ENCODE measurements at places on chromosomes 4 and X.

DNA sequence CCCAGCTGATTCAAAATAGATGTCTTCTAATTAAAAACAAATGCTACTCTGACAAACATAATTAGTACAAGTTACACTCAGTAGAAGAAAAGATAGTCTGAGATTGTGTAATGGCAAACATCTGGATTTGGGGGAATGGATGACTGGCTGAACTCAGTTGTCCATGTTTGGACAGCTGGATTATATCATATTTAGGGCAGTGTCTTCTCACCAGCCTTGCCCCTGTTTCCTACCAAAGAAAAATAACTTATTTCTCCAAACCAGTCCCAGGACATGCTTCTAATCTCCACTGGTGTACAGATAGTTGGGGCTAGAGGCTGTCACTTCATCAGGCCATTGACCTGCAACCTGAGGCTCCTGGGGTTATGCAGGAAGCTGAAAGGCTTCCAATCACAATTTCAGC is 237.3 kb downstream of the USP46 start:
- DNase-seq: no peak

DNA sequence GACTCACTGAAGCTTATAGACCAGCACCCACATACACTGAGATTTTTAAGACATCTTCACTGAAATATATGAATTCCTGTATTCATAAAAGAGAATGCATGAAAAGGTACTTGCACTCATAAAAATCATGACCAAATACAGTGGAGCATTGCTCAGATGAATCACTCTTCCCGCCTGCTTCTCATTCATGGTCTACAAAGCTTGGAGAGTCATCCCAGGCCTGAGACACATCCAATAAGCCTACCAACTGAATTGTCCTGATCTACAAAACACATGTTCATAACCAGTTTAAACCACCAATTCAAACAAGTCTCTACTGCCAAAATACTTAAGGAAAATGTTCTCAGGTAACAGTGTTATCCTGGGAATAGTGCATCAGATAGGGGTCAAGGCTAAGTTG is 38.1 kb downstream of the PROM1 start:
- DNase-seq: no peak

- no peak for DNase-seq
Measured at GRCh38 chrX:103839404-103839803, 7.3 kb upstream of the RAB9B start.

DNA sequence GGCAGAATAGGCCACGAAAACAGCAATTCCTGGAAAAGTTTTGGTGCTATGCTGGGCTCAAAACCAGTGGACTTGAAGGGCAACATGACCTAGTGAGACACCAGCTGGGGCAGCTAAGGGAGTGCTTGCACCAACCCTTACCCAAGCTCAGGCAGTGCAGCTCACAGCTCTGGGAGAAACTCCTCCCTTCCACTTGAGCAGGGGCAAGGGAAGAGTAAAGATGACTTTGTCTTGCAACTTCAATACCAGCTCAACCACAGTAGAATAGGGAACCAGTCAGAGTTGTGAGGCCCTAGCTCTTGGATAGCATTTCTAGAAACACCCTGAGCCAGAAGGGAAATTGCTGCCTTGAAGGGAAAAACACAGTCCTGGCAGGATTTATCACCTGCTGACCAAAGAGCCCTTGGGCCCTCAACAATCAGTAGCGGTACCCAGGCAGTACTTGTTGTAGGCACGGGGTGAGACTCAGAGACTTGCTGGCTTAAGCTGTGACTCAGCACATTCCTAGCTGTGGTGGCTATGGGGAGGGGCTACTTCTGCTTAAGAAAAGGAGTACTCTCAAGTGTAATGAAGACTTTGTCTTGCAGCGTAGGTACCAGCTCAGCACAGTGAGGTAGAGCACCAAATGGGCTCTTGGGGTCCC is 19.7 kb upstream of the ABCG2 start:
- DNase-seq: peak; percentile 89

- DNase-seq: peak; percentile 70
Measured at GRCh38 chr4:48388525-48389154, 47.3 kb downstream of the SLAIN2 start.

DNA sequence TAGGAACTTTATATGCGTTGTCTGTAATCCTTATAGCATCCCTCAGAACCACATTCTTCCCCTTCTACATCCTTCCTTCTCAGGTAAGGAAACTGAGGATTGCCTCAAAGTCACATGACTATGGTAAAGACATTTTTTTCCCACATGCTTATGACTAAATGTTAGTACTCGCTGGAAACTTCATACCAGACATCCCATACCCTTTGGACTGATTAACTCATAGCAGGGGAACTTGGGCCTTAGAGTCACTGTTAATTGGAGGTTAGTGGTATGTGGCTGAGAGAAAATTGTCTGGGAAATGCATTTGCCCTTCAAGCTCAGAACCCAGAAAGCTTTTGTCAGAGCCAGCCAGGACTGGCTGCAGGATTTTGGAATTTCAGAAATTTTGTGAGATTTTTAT is 155.0 kb downstream of the RELL1 start:
- peak; percentile 19 for DNase-seq

DNA sequence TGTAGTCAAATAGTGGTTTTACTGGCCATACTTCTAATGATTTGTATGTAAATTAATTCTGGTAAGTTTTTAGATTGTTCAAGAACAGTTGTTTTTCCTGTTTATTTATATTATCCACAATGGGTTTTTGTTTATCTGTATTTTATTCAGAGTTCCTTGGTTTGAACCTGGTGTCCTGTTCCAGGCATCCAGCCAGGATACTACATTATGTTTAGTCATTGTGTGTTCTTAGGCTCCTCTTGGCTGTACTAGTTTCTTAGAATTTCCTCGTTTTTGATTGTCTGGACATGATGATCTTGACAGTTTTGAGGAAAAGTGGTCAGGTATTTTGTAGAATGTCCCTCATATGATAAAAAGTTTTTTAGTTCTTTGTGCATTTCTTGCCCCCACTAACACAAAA is 7.8 kb downstream of the TIGD2 start:
- no peak for DNase-seq

DNA sequence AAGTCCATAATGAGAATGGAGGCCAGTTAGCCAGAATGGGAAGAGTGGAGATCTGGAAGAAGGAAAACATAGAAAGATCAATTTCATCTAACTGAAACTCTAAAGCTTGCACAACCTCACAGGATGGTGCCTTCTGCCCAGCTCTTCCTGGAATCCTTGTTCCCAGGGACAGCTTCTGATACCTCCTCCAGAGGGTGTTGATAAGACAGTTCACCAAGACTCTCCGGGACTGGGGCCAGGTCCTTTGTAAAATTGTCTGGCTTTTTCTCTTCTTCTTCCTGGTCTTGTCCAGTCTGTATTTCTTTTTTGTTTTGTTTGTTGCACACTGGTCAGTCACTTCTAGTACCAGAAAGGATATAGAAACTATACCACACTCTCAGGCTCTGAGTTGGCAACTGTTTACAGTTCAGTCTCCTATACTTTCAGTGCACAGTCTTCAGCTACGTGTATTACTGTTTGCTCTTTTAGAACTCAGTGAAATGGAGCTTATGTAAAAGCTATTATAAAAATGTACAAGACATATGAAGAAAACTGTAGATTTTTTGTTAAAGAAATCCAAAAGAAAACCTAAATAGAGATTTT is 142.8 kb upstream of the RPL34 start:
- no peak for DNase-seq

DNA sequence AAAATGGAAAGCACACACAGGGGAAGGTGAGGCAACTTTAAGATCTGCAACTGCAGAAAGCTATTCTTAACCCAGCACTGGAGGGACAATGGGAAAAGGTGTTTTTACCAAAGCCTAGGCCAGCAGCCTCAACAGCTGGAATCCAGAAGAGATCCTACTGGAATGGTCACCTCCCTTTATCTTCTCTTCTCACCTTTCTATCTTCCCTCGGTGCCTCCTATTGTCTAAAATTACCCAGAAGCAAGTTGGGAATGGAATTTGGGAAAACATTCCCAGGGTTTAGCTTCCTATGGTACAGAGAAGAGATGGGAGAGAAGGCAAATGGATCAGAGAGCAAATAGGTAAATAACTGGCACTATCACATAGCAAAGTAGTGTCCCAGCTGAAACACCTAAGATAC is 73.1 kb downstream of the TIGD2 start:
- no peak for DNase-seq

- DNase-seq: peak; percentile 64
Measured at GRCh38 chr4:98905839-98906238, 23.1 kb downstream of the EIF4E start.

GRCh38 chr4:98516042-98516440 is 142.4 kb downstream of the TSPAN5 start:
- peak; percentile 89 for DNase-seq

- peak; percentile 69 for DNase-seq
Measured at GRCh38 chr4:7785017-7785416, 154.6 kb downstream of the AFAP1 start.

DNA sequence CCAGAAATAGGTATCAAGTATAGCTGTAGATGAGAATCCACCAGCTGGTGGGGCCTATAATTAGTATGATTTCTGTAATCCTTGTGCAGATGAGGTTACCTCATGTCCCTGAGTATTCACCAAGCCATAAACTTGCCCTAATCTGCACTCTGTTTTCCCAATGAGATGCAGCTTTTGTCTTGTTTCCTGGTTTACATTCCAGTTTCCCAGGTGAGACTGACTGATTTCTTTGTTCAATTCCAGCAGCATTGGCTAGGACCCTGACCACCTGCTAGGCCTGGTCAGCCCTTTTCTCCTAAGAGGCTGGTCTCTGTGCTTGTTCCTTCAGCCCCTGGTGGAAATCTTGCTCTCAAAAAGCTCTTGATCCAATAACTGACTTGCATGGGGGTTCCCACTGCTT is 44.6 kb downstream of the GABRB1 start:
- DNase-seq: no peak

- DNase-seq: no peak
Measured at GRCh38 chr4:31171362-31171761, 451.2 kb downstream of the PCDH7 start.

- DNase-seq: no peak
Measured at GRCh38 chrX:117973110-117973807, 143.4 kb downstream of the KLHL13 start.

GRCh38 chrX:39427492-39427891 is 626.2 kb downstream of the MID1IP1 start:
- no peak for DNase-seq

DNA sequence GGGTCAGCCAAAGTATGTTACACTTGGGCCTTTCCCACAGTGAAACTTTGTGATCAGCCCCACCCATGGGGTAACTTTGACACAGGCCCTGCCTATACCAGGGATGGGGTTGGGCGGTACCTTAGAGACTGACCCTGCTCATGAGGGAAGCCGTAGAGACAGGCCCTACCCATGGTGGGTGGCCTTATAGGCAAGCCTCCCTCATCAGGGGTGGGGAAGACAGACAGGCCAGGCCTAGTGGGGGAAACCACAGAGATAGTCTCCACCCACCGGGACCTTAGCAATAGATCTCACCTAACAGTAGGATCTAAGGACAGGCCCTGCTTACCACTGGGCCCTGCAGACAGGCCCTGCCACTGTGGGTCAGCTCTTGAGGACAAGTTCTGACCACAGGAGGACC is 6.8 kb downstream of the PLP2 start:
- DNase-seq: no peak

- peak; percentile 34 for DNase-seq
Measured at GRCh38 chrX:110145854-110146253, 142.9 kb downstream of the TMEM164 start.

DNA sequence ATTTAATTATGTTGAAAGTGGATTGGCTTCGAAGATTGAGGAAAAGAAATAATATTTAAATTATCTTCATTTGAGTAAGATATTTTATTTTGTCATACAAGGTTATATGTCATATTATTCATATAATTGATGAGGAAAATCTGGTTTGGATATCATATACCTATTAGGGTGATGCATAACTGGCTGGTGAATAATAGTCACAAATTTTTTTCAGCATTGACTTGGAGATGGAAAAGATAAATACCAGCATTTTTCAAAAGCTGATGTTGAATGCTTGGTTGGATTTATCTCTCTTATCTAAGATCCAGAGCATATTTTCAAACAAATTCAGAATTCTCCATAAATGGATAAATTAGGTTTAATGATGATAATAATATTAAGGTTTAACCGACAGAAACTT is 93.5 kb upstream of the SLIT2 start:
- no peak for DNase-seq

DNA sequence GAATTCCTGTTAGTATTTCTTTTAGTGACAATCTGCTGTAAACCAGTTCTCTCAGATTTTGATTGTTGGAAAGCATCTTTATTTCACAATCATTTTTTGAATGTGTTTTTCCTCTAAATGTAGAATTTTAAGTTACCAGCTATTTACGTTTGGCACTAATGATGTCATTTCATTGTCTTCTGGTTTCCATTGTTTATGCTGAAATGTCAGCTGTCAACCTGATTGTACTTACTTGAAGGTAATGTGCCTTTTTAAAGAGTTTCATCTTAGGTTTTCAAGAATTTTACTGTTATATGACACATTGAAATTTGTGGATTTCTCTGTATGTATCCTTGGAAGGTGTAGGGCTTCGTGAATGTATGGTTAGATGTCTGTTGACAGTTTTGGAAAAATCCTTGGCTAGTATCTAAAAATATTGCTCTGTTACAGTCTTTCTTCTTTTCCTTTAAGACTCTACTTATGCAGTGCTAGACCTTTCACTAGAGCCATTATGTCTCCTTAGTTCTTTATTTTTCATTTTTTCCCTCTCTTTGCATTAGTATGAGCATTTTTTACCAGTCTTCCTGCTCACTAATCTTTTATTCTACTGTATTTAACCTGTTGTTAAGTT is 30.4 kb downstream of the SMAD1 start:
- no peak for DNase-seq

DNA sequence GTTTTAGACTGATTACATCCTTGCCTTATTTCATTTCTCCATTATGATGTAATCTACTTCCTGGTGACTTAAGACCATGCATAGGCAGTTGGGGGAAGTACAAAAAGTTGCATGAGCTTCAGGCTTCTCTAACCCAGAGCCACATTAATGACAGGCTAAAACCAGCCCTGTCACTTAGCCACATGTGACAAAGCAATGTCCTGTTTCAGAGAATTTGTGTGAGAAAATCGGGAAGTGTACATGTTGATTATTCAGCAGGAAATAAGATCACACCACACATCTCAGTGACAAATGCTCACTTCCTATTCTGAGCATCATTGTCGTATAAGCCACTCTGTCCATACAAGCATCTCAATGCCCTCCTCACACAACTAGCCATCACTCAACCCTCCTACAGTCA is 98.5 kb upstream of the MAGEB16 start:
- no peak for DNase-seq

- DNase-seq: no peak
Measured at GRCh38 chrX:51917604-51918003, 24.2 kb downstream of the MAGED1 start.

DNA sequence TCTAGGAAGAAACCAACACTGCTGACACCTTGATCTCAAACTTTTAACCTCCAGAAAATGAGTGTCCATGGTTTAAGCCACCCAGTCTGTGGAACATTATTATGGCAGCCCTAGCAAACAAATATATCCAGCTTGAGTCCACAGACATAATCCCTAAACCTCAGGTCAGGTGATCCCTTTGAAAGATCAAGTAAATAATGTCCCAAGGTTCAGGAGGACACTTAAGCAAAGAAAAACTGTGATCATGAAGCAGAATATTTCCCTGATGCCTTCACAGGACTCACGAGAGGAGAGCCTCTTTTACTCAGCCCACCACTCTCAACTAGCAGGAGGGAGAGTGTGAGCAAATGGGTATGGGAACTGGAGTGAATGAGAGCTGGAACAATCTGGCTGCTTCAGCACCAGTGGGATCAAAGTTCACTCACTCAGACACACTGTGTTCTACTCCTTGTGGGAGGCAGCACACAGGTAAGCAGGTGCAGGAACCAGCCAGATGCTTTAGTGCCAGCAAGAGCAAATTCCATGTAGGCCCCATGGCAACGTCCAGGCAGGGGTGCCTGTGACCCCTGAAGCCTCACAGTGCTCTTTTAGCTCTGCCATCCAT is 608.4 kb downstream of the RAB28 start:
- no peak for DNase-seq

- DNase-seq: no peak
Measured at GRCh38 chr4:42487230-42487629, 89.9 kb downstream of the SHISA3 start.

Data from EL (cell line).